ENCODE measurements at places on chromosomes 7 and 10.

- DNase-seq = no peak
Observed at GRCh38 chr10:33835556-33835955, 501.1 kb upstream of the NRP1 start.

DNA sequence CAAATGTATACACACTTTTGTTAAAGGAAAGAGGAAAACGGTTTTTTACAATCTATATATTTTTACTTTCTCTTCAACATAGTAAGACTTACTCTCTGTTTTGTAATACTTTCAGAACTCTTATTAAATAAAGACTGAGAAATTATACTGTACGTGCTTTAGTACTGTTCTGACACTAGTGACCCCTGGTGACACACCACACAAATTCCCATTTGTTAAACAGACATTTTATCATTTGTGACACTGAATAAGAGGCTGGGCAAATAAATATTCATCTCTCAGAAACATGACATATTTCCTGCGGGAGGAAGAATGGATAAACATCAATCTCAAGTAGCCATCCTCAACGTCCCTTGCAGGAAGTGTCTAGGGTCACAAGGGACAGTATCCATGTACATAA is 68.9 kb upstream of the ZNF33B start:
- no peak for DNase-seq

- DNase-seq = no peak
Observed at GRCh38 chr10:11759347-11759746, 17.2 kb downstream of the ECHDC3 start.

- no peak for DNase-seq
Observed at GRCh38 chr7:731440-732085, 4.5 kb upstream of the PRKAR1B start.

- no peak for DNase-seq
Observed at GRCh38 chr10:29435809-29436501, 147.1 kb downstream of the LYZL1 start.

GRCh38 chr7:85222522-85222921 is 35.7 kb upstream of the SEMA3D start:
- DNase-seq = no peak

DNA sequence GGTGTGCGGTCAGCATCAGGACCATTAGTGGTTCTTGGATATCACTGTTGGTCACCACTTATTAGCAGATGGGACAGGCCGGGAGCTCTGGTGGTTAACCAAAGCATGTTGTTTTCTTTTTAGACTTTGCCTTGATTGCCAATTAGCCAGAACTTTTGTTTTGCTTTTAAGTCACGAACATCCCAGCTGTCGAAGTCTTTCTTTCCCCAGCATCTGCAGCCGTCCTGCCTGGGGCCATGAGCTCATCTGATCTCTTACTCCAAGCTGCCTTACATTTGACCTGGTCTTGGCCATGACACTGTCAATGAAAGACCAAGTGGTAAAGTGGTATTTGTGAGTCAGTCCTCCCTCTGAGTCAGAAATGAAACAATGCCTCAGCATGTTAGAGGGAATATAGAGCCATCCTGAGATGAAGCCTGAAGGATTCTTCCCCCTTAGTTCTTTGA is 53.9 kb upstream of the CREB5 start:
- no peak for DNase-seq

GRCh38 chr10:119306986-119307392 is 99.6 kb downstream of the GRK5 start:
- DNase-seq = no peak

Data from stimulated activated CD8-positive, alpha-beta memory T cell treated with anti-CD3 and anti-CD28 coated beads, Interleukin-15, amount 100 ng/mL, for 4 hours (primary cell).